Body of pancreas (tissue), 4 donors: ENCODE measurements at places on chromosomes 6 and 20.

DNA sequence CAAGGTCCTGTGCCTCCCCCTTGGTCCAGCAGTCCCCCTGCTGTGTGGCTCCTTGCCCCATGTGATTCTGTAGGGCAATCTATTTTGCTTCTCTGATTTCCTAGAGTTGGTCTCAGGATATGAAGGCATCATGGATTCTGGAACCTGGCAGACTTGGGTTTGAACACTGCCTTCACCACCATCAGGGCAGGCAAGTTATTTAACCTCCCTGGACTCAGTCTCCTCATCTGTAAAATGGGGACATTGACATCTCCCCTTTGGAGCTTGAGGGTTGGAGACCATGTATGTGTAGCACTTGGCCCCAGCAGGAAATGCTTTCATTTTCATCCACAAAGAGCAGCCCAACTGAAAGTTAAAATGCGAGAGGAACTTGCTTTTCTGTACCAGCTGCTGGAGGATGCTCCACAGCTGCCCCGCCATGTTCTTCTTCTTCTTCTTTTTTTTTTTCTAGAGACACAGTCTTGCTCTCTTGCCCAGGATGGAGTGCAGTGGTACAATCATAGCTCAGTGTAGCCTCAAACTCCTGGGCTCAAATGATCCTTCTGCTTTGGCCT lies 6.7 kb downstream of the TOX2 start:
- DNase-seq = no peak

GRCh38 chr6:95117236-95117635 lies 460.1 kb upstream of the MANEA start:
- DNase-seq = no peak

DNA sequence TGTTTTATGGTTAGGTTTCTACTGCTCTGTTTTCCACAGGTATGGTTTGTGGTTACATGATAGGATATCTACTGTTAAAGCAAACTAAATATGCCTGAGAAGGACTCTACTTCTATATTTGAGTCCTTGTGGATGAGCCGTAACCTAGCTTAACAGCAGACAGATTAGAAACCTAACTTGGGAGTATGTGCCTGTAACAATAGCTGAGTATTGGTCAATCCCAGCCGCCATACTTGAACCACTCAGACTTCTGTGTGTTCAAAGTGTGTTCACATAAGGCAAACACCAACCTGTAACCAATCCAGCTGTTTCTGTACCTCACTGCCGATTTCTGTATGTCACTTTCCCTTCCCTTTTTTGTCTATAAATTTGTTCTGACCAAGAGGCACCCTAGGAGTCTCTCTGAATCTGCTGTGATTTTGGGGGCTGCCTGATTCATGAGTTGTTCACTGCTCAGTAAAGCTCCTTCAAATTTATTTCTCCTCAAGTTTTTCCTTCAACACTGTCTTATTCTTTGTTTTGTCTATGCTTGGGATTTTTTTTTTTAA lies 37.1 kb downstream of the PHF3 start:
- DNase-seq = no peak

DNA sequence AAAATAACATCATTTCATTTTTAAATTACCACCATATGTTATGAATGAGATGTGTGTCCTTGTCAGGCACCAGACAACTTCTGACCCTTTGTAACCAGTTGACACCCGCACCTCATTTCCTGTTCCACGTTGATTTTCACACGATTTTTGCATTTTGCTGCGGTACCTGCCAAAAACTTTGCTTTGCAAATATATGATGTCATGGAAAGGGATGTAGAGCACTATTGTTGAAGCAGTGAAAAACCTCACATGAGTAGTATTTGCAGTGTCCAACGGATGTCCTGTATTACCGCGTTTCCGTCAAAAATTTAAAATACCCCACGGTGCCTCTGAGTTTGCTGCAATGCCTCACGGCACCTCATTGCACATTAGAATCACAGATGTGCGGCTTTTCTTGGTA lies 115.6 kb downstream of the MTHFD1L start:
- DNase-seq = no peak

GRCh38 chr6:47621838-47622449 lies 76.4 kb upstream of the ADGRF4 start:
- DNase-seq = no peak

DNA sequence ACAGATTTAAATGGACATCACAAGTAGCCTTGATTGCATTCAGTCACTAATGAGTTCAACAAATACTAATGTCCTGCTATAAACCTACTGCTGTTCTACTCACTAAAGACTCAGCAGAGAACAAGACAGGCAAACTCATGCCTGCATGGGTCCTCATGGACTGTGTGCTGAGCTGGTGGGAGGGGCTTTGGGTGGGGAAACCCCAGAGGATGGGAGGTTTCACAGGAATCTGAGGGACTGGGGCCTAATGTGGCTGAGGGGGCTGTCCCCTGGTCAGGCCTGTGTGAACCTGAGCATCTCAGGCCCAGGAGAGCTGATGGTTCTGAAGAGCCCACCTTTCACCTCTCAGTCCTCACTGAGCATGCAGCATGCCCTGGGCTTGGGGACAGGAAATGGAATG lies 1.4 kb downstream of the CST8 start:
- DNase-seq = no peak

DNA sequence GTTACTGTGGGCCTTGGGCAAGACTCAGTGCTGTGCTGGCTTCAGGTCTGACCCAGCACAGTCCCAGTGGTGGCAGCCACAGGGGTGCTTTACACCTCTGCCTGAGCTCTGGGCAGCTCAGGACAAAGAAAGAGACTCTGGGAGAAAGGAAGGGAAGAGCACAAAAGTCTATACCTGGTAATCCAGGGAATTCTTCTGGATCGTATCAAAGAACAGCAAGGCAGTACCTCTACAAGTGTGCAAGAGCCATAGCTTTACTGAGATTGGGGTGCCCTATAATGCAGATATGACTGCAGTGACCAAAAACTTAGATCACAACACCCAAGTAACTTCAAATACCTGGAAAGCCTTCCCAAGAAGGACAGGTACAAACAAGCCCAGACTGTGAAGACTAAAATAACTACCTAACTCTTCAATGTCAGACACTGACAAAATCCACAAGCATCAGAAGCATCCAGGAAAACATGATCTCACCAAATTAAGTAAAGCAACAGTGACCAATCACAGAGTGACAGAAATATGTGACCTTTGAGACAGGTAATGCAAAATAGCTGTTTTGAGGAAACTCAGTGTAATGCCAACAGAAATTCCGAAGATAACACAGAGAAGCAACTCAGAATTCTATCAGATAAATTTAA lies 47.9 kb upstream of the LIN28B start:
- DNase-seq = no peak

- DNase-seq = no peak
Measured at GRCh38 chr6:112307707-112308106, 39.4 kb upstream of the RFPL4B start.

DNA sequence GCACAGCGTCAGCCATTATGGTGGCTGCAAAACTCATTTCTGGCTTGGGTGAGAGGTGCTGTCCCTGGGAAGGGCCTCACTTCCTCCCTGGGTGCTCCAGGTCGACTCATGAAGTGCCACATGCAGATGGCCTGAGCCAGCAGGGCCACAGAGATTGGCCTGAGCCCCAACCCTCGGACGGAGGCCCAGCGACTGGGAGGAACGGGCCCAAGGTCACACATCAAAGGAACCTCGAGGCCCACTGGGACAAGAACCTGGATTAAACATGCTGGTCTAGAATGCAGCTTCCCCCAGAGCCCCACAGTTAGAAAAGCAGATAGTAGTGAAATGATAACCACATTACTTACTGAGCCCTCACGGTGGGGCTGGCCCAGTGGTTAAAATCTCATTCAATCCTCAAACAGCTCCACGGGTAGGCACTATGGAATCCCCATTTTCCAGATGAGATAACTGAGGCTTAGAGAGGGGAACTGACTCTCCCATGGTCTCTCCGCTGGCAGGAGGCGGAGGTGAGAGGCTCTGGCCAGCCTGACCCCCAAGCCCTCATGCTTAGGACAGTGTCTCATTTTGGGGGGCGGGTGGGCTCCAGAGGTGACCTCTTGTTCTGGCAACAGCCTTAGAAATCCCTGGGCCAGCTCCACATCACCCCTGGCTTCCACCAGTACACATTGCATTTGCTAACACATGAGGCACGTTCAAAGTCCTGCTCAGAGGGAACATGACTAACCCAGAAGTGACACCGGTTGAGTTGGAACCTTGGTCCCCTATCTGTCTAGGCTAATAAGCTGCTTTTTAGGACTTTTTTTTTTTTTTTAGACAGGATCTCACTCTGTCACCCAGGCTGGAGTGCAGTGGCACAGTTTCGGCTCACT lies 53.0 kb downstream of the SRC start:
- DNase-seq = no peak

- no peak for DNase-seq
Measured at GRCh38 chr6:40340196-40340595, 247.0 kb downstream of the LRFN2 start.

GRCh38 chr20:15603506-15603905 lies 969.7 kb downstream of the KIF16B start:
- no peak for DNase-seq

DNA sequence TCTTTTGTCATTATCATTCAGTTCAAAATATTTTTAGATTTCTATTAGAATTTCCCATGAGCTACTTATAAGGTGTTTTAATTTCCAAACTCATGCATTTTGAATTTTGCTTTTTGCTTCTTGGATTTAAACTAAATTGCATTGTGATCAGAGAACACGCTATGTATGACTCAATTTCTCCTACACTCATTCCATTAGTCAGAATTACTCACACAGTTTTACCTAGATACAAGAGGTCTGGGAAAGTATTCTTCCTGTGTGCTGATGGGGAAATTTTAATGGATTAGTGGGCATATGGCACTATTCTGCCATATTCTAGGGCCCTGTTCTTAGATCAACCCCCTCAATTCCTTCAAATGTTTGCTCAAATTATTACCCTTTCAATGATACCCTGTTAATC lies 49.9 kb upstream of the BMP5 start:
- no peak for DNase-seq

DNA sequence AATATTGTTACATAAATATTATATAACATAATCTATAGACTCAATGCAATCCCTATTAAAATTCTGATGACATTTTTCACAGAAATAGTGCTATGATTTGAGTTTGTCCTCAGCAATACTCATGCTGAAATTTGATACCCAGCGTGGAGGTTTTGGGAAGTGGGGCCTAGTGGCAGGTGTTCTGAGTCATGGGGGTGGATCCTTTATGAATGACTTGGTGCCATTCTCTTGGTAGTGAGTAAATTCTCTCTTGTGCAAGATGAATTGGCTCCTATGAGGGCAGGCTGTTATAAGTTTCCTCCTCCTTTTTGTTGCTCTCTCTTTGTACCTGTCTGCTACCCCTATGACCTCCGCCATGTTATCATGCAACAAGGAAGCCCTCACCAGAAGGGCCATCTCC lies 65.8 kb downstream of the SHPRH start:
- no peak for DNase-seq

GRCh38 chr6:132202574-132202973 lies 198.7 kb downstream of the MOXD1 start:
- DNase-seq = no peak
